Endodermal cell (in vitro differentiated cells): ENCODE measurements at places on chromosomes 12 and 14. TPM values are rescaled to one million over a fixed set of nuclear protein-coding genes. Genes with fewer than 3 reads are reported as not detected.
A peak's percentile ranks its signal among the peaks of the same experiment; 100 is the strongest.

DNA sequence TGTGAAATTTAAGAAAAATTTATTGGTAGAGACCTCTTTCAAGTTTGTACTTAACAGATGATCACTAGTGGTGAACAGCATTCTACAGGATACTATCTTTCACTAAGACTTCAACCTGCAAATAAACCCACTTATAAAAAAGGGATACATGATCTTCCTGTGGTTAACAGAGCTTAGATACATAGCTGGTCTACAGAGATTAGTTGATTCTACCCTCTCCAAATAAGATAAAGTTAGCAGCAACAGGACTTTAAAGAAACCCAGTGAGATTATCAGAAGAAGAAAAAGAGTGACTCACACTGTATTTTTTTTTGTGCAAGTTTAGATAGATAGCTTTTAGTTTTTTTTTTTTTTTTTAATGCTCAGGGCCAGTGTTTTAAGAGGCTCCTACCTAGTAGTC lies 34.5 kb downstream of the USP44 start:
- H3K36me3 ChIP-seq = peaks cover 38% of the 10 kb centered on the region
- no peak for DNase-seq
- H3K4me3 ChIP-seq = no peak overlapping the region
- no peaks in the 10 kb centered on the region for H3K27me3 ChIP-seq
- H3K27ac ChIP-seq = no peak overlapping the region

DNA sequence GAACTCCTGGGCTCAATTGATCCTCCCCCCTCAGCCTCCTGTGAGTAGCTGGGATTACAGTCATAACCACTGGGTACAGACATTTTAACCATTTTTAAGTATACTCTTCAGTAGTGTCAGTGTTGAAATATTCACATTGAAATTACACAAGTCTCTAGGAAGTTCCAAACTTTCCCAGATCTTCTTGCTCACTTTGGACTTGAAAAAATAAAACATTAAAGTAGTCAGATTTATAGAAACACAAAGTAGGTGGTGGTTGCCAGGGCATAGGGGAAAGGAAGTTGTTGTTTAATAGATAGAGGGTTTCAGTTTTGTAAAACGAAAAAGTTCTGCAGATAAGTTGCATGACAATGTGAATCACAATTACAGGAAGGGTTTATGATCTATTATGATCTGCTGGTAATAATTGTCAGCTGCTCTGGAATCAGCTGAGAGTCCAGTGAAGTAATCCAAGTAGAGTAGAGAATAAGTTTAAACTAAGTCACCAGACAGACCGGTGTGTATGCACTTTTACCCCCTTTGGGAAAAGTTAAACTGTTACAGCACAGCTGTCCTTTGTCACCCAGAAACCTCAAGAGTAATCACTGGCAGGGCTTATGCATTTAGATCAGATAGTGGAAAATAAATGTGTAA lies 27.4 kb downstream of the PCNX1 start:
- no peaks in the 10 kb centered on the region for H3K27me3 ChIP-seq
- no peak overlapping the region for H3K4me3 ChIP-seq
- H3K36me3 ChIP-seq = no peaks in the 10 kb centered on the region

GRCh38 chr12:73181244-73181643 lies 909.1 kb downstream of the TRHDE start:
- peak; percentile 61 for DNase-seq
- H3K27me3 ChIP-seq = no peaks in the 10 kb centered on the region
- no peaks in the 10 kb centered on the region for H3K4me1 ChIP-seq
- no peaks in the 10 kb centered on the region for H3K36me3 ChIP-seq
- H3K4me3 ChIP-seq = no peak overlapping the region

- DNase-seq = peak; percentile 89
- H3K4me3 ChIP-seq = peak overlapping the region; percentile 61
- H3K27ac ChIP-seq = no peak overlapping the region
- peaks cover 4% of the 10 kb centered on the region for H3K4me1 ChIP-seq
These were observed 7.4 kb downstream of the ASCL1 start for GRCh38 chr12:102964872-102965271.

DNA sequence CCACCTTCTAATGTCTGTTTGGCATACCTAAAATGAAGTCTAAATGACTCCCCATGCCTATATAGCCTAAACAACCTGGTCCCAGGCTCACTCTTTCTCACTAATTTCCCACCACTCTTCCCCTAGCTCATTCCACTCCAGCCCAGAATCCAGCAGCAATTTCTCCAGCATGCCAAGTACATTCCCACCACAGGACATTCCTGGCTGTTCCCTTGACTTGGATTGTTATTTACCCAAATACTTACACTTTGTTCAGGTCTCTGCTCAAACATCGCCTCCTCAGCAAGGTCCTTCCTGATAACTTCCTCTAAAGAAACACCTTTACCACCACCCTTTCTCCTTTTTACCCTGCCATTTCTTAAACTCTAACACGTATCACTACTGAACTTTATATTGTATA lies 743.4 kb downstream of the RPS29 start:
- no peaks in the 10 kb centered on the region for H3K36me3 ChIP-seq
- H3K4me1 ChIP-seq = no peaks in the 10 kb centered on the region
- no peak overlapping the region for H3K4me3 ChIP-seq
- DNase-seq = peak; percentile 51

DNA sequence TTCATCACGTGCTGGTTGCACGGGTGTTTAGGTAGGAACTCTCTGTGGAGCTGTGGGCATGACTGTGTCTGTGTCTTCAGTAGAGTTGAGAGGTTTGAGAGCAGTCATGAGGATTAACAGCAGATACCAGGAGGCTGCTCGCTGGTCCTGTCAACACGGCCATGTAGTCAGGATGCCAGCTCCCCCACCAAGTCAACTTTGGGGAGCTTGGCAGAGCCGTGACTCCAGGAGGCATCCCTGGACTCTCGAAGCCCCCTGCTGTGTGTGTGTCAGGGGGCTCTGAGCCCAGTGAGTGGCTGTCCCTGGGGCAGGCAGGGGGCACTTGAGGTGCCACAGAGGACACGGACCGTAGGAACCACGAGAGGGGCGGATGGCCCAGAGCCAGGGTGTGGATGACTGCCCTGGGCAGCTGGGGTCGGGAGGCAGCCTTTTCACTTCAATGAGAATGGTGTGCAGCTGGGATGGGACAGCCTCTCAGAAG lies 7.2 kb upstream of the GPR132 start:
- H3K36me3 ChIP-seq = no peaks in the 10 kb centered on the region
- no peaks in the 10 kb centered on the region for H3K27me3 ChIP-seq
- no peak overlapping the region for H3K27ac ChIP-seq
- no peak for DNase-seq
- H3K4me3 ChIP-seq = no peak overlapping the region
- H3K4me1 ChIP-seq = peaks cover 5% of the 10 kb centered on the region

DNA sequence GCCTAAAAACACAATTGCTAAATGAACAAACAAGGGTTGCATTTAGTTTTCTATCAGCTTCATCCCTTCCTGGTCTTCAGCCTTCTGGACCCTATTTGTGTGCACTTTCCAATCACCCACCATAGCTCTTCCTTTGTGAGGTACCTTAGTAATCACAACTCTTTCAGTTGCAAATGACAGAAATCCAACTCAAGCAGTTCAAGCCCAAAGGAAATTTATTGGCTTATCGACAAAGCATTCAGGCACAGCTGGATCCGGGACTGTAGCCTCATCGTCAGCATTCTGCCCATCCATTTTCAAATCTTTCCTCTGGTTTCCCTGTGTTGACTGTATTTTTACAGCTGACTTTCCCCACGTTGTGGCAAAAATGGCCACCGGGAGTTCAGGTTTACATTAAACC lies 148.6 kb upstream of the VASH1 start:
- no peak overlapping the region for H3K27ac ChIP-seq
- no peak for DNase-seq
- H3K27me3 ChIP-seq = no peaks in the 10 kb centered on the region
- H3K4me3 ChIP-seq = no peak overlapping the region
- no peaks in the 10 kb centered on the region for H3K4me1 ChIP-seq

- H3K4me1 ChIP-seq = peaks cover 7% of the 10 kb centered on the region
- no peak overlapping the region for H3K27ac ChIP-seq
- no peak overlapping the region for H3K4me3 ChIP-seq
- H3K27me3 ChIP-seq = peaks cover 4% of the 10 kb centered on the region
These were observed 83.3 kb downstream of the SSPN start for GRCh38 chr12:26278666-26279065.

- H3K4me1 ChIP-seq = peaks cover 3% of the 10 kb centered on the region
- H3K27me3 ChIP-seq = peaks cover 100% of the 10 kb centered on the region
- H3K27ac ChIP-seq = no peak overlapping the region
- peak; percentile 93 for DNase-seq
- H3K36me3 ChIP-seq = no peaks in the 10 kb centered on the region
- peak overlapping the region; percentile 75 for H3K4me3 ChIP-seq
These were observed 777 bp downstream of the ASCL1 start for GRCh38 chr12:102958073-102958829.

DNA sequence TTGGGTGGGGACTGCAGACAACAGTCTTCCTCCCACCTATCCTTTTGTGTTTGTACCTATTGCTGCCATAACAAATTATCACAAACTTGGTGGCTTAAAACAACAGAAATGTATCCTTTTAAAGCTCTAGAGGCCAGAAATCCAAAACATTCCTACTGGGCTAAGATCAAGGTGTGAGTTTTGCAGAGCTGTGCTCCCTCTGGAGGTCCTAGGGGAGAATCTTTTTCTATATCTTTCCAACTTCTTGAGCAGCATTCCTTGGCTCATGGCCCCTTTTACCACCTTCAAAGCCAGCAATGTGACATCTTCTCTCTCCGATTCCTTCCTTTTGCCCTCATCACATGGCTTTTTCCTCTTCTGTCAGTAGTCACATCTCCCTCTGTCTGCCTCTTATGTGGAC lies 190.6 kb downstream of the TTC8 start:
- no peak overlapping the region for H3K27ac ChIP-seq
- H3K27me3 ChIP-seq = no peaks in the 10 kb centered on the region
- H3K4me3 ChIP-seq = peak overlapping the region; percentile 10
- DNase-seq = no peak
- H3K4me1 ChIP-seq = no peaks in the 10 kb centered on the region
- H3K36me3 ChIP-seq = no peaks in the 10 kb centered on the region

- H3K27me3 ChIP-seq = peaks cover 3% of the 10 kb centered on the region
- no peak overlapping the region for H3K4me3 ChIP-seq
- no peak overlapping the region for H3K27ac ChIP-seq
These were observed 251.2 kb downstream of the ACSS3 start for GRCh38 chr12:81329085-81329484.

DNA sequence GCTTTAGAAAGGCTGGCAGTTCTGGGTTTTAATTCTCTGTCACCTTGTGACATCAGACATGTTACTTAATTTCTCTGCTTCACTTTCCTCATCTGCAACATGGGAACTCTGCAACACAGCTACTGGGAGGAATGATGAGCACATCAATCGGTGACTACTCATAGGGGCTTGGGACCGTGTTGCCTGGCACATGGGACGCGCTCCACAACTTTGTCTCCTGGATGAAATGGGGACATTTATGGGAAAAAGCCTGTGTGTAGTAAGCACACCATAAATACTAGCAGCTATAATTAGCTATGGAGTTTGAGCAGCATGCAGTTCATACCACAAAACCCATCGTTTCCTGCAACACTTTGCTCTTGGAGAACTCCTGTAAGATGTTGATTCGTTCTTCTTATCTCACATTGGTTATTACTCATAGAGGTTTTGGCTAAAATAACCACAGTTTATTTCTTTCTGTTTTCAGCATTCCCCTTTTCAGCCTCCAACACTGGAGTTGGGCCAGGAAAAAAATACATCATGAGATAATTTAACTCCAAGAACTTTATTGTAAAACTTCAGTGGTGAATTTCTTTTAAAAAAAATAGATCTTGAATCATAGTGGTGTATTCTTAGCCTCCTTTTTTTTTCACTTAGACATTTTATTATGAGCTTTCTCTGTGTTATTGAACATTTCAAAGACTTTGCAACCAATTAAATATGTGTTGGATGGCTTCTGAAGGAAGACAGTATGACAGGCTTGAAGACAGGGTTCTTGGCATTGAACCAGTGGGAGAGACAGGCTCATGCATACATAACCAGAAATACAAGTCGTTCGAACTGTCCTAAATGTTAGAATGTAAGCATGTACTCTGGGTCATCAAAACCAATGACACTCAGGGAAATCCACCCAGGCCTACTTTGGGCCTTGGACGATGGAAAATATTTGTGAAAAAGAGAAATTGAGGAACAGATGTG lies 72.7 kb downstream of the RIN3 start:
- no peak overlapping the region for H3K27ac ChIP-seq
- no peak for DNase-seq
- H3K4me1 ChIP-seq = no peaks in the 10 kb centered on the region

DNA sequence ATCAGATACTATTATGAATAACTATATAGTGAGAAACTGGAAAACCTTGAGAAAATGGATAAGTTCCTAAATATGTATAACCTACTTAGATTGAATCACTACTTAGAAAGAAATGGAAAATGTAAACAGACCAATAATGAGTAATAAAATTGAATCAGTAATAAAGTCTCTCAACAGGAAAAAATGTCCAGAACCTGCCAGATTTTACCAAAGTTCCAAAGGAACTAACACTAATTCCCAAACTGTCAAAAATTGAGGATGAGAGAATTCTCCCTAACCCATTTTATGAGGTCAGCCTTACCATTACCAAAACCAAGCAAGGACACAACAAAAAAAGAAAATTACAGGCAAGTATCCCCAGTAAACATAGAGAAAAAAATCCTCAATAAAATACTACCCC lies 272.0 kb downstream of the RPAP3 start:
- DNase-seq = no peak
- no peak overlapping the region for H3K27ac ChIP-seq
- no peaks in the 10 kb centered on the region for H3K27me3 ChIP-seq

GRCh38 chr12:70398862-70399261 lies 32.8 kb downstream of the KCNMB4 start:
- H3K27ac ChIP-seq = no peak overlapping the region
- H3K4me3 ChIP-seq = no peak overlapping the region
- H3K36me3 ChIP-seq = peaks cover 25% of the 10 kb centered on the region
- H3K27me3 ChIP-seq = no peaks in the 10 kb centered on the region
- DNase-seq = no peak

The CHGA gene
- total RNA-seq = 4.5 to 4.9 TPM (median 4.6 TPM) in 3 replicates

The HCAR2 gene
- not detected in 2 replicates for total RNA-seq

The TCL1B gene
- total RNA-seq = 0.42 to 0.78 TPM (median 0.62 TPM) in 3 replicates

The FBLN5 gene
- 4.1 and 4.8 TPM in 2 replicates for total RNA-seq
